ENCODE measurements at places on chromosomes 12 and 14. TPM values are rescaled to one million over a fixed set of nuclear protein-coding genes. Genes with fewer than 3 reads are reported as not detected.

Gene NUP37
- 89.5 TPM for total RNA-seq

Gene PIWIL1
- not detected for total RNA-seq

Gene MYRFL
- not detected for total RNA-seq

Gene LRRC10
- not detected for total RNA-seq

Gene KRT8
- 0.67 TPM for total RNA-seq

Gene CEBPE
- 0.19 TPM for total RNA-seq

Gene OGFOD2
- 23.7 TPM for total RNA-seq

Gene VRTN
- not detected for total RNA-seq

Gene SYNDIG1L
- total RNA-seq = not detected

Gene REC8
- 24.9 TPM for total RNA-seq

Gene RNU4-1
- total RNA-seq = 1,201 TPM

Gene ADGRD1
- 0.64 TPM for total RNA-seq

Gene BMP4
- not detected for total RNA-seq

Gene CLMN
- 0.92 TPM for total RNA-seq

Gene MANSC4
- not detected for total RNA-seq

Gene TC2N
- 46.6 TPM for total RNA-seq

Gene CCDC198
- not detected for total RNA-seq

Gene AREL1
- total RNA-seq = 31.9 TPM

Gene OR4E2
- not detected for total RNA-seq

Gene TBC1D30
- total RNA-seq = not detected

Gene FBXO33
- total RNA-seq = 17.4 TPM

Gene ALX1
- not detected for total RNA-seq

Gene SLC39A9
- total RNA-seq = 40.3 TPM
